ENCODE measurements at places on chromosomes 6 and 20.

- DNase-seq, result no peak
Measured at GRCh38 chr6:95636552-95637431, 59.5 kb downstream of the MANEA start.

DNA sequence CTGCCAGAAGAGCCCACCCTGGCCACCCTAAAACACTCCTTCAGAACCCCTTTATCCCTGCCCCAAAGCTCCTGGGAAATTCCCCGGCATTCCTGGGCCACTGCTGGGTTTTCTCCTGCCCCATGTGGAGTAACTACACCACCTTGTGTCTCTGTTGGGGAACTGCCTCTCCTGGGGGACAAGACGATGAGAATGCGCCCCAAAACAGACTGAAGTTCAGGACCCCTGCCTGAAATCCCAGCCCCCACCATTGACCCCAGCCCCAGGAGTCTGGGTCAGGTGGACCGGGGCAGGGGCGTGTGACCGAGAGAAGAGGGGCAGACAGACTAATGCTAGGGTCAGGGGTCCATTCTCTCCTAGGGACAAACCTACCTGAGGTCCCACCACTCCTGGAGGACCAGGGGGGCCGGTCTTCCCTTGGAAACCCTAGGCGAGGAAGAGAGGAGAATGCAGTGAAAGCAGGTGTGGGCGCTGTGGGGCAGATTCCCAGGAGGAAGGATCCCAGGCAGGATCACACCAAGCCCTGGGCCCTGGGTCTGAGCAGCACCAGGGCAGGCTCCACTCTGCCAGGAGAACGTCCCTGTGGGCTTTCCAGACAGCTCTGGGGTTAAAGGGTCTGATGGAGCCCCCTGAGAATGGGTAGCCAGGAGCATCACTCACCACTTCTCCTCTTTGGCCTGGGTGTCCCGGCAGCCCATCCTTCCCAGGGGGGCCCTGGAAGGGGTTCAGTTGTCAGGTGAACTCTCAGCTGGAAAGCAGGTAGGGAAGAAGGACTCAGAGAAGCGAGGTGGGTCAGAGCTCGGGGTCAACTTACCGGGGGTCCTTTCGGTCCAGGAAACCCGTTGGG is 19.4 kb downstream of the COL11A2 start:
- no peak for DNase-seq

DNA sequence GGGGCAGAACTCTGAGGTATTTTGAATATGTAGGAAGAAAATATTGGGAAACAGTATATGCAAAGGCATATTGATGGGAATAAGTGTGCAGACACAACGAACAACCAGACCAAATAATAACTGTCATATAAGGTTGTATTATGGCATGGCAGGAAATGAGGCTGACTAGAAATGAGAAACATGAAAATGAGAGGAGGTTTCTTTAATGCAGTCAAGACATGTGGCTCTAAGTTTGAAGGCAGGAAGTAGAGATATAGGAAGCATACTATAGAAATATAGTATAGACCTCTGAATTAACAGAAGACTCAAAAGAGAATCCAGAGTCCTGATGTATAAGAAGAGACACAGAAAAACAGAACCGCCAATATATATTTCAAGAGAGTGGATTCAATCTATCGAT is 459.7 kb upstream of the PTCHD4 start:
- no peak for DNase-seq

DNA sequence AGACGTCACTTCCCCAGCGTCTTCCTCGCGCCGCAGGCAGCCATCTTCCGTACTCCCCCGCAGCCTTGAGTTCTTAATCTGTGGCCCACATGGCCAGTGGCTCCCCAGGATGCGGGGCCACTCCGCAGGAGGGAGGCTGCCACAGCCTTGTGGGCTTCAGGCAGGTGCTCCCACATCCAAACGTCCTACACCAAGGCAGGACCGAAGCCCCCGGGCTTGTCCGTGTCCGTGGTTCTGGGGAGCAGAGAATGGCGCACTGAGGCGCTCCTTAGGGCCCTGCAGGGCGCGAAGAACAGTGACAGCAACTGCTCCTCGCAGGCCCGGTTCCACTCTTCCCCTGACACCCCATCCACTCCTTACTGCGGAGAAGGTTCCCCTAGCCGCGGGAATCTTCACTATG is 755.8 kb downstream of the PRIM2 start:
- DNase-seq, result no peak

GRCh38 chr20:46058599-46059281 is 29.7 kb downstream of the SLC12A5 start:
- DNase-seq, result no peak

DNA sequence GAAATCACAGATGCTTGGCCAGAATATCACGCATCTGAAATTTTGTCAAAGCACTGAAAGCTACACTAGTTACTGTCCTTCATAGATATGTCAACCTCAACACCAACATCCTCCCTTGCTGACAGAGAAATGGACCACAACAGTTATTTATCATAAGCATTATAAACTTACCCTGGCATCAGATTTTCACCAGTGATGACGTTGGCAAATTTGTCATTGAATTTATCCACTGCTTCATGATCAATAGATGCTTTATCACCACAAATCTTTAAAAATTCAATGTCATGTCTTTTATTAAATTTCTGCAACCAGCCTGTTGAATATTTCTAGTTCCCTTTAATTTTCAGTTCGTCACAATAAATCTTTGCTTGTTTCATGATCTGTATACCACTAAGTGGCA is 205.7 kb downstream of the GJA1 start:
- DNase-seq, result no peak

DNA sequence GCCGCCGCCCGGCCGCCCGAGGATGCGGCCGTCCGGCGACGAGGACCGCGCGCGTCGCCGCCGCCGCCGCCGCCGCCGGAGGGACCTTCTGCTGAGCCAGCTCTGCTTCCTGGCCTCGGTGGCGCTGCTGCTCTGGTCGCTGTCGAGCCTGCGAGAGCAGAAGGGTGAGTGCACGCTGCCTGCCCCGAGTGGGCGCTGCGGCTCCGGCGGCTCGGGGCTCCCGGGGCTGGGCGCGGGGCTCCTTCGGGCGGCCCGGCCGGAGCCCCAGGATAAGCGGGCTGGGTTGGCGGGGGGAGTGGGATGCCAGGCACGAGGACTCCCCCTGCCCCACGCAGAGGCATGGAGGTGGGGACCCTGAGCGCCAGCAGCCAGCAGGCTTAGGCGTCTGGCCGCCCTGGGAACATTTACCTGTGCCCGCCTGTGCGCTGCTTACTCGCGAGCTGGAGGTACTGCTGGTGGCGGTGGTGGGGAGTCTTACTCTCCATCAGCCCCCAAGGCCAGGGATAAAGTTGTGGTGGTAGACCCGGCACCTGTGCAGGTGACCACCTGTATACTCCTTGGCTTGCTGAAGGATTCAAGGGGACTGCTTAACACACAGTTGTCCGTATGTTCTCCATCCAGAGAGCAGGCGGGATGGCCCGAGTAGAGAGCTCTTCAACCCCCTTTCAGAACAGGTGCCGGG is 520 bp downstream of the SLC24A3 start:
- DNase-seq, result peak; percentile 61

DNA sequence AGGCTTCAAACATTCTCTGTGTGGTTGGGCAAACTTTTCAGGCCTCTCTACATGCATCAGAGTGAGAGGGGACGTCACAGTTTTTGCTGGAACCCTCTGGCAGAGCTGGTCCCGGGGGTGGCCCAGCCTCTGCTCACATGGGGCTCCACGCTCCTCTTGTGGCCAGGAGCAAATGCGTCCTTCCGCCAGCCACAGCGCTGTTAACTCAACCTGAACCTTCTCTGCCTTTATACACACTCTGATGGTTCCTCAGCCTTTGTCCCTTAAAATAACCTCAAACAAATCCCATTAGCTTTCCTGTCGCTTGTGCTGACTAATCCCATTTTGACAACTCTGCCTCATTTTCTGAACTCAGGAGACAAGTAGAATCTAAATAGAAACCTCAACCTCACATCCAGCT is 39.4 kb upstream of the TGM6 start:
- no peak for DNase-seq

DNA sequence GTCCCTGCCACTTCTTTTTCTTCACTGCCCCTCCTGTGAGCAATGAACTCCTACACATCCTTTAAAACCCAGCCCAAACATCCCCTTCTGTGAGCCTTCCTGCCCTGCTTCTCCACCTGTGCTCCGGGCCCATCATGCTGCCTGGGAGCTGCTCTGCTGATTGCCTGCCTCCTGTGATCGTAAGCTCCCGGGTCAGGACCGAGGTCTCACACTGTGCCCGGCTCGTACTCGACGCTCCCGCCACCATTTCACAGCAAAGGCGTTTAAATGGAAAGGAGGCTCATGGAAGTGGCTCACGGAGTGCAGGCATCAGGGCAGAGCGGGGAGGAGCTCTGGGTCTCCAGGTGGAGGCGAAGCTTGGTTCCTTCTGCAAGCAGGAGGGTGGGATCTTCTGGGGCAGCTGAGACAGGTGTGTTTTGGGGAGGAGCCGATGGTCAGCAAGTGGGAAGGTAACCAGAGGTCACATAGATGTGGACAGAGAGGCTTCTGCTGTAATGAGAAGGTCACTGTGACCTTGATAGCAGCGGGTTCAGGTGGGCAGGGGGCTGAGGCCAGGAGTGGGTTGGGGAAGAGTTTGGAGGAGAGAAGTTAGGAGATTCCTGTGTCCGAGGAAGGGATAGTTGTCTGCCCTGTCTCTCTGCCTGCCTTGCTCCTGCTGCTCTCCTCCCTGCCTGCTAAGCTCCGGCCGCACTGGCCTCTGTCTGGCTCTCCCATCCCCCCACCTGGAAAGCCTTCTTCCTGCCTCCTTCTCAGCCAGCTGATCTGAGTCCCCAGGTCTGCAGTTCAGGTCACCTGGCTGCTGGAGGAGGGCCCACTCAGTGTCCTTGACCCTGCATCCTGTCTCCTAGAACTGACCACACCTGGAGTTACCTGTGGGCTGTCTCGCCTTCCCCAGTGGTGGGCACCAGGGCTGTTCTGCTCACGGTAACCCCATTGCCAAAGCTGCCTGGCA is 52.7 kb upstream of the FRMD1 start:
- no peak for DNase-seq

GRCh38 chr6:69129046-69129445 is 494.0 kb downstream of the ADGRB3 start:
- no peak for DNase-seq

- DNase-seq, result no peak
Measured at GRCh38 chr6:118501765-118502164, 46.3 kb upstream of the PLN start.

DNA sequence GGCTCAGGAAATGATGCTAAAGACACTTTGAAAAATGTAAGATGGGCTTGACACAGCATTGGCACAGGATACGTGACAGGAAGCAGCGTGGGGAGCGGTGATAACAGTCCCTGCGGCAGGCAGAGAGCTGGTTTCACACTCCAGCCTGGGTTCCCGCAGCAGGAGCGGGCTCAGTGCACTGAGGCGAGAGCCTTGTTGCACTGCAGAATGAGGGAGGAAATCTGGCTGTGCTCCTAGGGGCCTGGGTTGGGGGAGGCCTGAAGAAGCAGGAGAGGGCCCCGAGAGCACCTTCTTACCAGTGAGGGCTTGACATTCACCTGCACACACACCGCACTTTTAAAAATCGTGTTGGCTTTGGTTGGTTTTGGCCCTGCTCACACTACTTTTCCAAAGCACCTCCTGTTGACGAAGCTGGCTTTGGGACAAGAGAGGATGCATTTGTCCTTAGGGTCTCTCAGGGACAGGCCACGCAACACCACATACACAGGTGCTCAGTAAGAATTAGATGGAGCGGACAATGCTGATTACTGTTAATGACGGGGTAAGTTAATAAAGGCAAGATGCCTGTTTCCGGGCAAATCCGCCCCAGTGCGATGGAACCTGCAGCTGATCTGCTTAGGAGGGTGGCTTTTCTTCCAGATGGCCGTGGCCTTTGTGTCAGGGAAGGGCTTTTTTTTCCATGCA is 49.4 kb upstream of the ARMC2 start:
- DNase-seq, result no peak

DNA sequence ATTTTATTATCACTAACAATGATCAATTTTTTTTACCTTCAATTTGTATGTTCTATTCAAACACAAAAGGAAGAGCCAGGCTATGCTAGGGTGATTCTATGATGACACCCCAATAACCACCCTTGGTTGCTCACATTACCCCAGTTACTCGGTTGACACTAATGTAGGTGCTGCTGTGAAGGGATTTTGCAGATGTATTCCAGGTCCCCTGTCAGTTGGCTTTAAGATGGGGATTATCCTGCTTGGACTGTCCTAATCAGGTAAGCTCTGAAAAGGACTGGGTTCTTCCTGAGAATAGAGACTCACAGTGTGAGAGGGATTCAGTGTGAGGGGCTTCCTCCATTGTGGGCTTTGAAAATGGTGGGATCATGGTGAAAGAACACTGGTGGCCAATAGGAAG is 11.9 kb downstream of the HLA-A start:
- DNase-seq, result no peak

- DNase-seq, result no peak
Measured at GRCh38 chr20:34426026-34426425, 63.0 kb downstream of the ITCH start.

GRCh38 chr6:134637282-134637681 is 312.6 kb downstream of the ALDH8A1 start:
- no peak for DNase-seq

DNA sequence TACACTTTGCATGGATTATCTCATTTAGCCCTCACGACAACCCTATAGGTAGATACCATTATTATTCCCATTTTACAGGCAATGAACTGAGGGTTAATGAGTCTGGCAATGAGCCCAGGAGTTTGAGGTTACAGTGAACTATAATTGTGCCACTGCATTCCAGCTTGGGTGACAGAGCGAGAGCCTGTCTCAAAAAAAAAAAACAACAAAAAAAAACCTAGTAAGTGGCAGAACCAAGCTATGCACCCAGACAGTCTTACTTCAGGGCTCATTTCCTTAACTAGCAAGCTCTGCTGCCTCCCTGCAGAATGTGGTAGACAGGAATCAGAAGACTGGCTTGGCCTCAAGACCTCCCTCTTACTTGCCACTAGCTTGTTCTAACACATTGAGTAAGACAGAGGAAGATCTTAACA is 71.9 kb upstream of the RREB1 start:
- no peak for DNase-seq

GRCh38 chr6:12973386-12973785 is 256.8 kb downstream of the PHACTR1 start:
- DNase-seq, result no peak

DNA sequence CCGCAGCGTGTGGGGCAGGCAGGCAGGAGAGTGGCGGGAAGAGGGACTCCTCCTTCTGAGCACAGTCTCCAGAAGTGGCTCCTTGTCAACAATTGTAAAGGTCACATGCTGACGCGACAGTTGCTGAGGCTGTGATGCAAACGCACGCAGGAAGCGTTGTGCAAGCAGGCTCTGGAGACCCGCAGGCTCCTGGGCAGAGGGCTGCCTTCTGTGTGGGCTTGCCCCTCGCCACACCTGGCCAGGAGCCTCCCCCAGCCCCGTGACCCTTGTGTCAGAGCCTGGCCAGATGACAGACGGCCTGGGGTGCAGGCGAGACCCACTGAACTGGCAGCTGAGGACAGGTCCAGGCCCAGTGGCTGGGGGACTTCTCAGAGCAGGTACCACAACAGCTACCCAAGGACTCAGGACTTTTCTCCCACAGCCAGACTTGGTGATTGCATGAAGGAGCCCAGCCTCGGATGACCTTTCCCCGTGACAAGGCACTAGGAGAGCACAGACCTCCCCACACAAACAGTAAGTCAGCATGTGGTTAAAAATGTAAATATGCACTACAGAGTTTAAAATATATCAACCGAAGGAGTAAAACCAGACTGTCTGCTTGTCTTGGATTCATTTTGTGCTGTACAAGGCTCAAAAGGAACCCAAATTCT is 222.1 kb upstream of the RREB1 start:
- DNase-seq, result no peak

GRCh38 chr20:35506179-35506578 is 23.3 kb downstream of the C20orf173 start:
- no peak for DNase-seq

Measured in NCI-H748 treated with DMSO at 0.1 percent for 48 hours (cell line).